NCI-H524 treated with DMSO at 0.1 percent for 48 hours (cell line): ENCODE measurements at places on chromosomes 1 and 21.

GRCh38 chr1:12778907-12779306 lies 5.4 kb downstream of the PRAMEF12 start:
- DNase-seq: peak; percentile 35

DNA sequence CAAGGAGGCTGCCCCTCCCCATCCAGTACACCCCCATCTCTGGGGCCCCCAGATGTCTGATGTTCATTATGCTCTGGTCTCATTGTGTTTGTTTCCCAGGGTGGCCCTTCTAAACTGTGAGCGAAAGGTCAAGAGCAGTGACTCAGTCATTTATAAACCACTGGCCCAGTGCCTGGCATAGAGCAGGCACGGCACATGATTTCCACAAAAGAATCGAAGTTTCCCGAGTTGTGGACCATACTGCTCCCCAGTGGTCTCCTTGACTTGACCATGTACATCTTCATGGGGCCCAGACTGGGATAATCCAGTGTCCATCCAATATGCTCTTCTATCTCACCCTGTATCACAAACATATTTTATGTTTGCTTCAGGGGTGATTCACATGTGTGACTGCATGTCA lies 153.3 kb downstream of the NR5A2 start:
- no peak for DNase-seq

DNA sequence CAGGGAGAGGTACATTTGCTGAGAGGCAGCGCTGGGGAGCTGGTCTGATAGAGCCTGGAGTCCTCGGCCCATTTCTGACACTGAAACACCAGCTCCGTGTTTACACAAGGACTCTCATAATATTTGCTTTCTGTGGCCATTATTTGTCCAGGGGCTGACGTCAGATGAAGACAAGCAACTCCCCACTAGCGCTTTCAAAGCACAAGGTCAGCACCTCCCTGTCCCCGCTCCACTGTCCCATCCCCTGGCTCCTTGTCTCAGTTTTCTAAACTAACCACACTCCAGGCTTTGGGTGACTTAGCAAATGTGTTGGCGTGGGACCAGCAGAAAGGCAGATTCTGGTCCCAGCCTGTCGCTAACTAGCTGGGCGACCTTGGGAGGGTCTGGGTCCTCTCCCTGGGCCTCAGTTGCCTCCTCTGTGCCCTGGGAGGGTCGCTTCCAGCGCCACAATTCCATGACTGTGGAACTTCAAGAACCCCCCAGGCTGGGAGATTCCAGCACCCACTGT lies 37.4 kb upstream of the ZBTB40 start:
- DNase-seq: no peak

- no peak for DNase-seq
These were observed 54.9 kb downstream of the INAVA start for GRCh38 chr1:200949626-200950025.

DNA sequence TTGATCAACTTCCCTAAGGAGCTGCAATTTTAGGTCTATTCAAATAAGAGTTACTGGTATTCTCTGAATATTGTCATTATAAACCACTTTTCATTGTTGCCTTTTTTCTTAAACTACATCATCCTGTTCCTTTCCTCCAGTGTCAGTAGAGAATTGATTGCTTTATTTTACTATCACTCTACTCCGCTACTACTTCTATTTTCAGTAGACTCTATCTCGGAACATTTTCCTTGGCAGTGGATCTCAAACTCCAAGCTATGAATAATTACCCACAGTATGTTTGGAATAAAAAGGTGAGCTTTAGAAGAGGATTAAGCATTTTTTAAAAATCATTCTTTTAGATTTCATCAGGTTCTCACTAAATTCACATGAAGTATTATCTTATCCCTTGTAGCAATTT lies 224.9 kb downstream of the GREM2 start:
- no peak for DNase-seq

DNA sequence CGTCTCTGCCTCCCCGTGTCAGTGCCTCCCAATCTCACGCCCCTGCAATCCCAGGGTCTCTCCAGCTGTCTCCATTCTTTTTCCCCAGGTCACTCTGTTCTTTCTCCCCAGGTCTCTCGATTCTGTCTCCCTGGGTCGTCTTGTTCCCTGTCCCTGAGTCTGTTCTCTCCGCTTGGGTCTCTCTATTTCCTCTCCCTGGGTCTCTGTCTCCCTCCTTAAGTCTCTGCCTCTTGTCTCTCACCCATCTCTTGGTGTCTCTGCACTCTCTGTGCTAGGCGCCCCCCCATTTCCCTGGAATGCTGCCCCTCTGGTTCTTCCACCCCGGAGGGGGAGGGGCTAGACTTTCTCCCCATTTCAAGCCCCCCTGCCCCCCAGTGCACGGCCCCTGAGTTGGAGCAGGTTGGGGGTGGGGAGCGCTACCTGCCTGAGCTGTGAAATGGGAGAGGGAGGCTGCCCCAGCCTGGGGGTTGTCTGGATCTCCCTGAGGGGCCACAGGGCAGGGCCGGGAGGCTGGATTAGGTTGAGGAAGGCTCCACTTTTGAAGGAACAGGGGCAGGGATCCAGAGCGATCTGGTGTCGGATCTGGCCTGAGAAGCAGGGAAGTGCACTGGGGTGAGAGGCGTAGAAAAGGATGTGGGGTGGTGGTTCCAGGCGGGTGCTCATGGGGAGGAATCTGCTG lies 1.4 kb downstream of the PTPRF start:
- no peak for DNase-seq

DNA sequence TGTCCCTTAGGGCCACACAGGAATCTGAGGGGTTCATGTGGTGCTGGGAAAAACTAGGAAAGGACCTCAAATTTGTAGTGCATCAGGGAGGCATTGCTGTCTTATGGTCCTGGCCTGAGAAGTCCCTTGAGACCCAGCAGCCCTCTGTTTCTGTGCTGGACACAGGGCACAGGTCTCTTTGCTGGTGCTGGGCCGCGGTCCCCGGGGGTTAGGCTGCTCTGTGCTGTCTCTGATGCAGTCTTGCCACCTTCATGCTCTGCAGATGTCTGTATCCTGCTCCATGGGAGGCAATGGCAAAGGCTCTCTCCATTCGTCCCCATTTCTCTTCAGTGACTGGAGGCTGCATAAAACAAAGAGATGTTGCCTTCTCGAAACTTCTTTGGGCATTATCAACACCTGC lies 13.0 kb downstream of the EDARADD start:
- no peak for DNase-seq

DNA sequence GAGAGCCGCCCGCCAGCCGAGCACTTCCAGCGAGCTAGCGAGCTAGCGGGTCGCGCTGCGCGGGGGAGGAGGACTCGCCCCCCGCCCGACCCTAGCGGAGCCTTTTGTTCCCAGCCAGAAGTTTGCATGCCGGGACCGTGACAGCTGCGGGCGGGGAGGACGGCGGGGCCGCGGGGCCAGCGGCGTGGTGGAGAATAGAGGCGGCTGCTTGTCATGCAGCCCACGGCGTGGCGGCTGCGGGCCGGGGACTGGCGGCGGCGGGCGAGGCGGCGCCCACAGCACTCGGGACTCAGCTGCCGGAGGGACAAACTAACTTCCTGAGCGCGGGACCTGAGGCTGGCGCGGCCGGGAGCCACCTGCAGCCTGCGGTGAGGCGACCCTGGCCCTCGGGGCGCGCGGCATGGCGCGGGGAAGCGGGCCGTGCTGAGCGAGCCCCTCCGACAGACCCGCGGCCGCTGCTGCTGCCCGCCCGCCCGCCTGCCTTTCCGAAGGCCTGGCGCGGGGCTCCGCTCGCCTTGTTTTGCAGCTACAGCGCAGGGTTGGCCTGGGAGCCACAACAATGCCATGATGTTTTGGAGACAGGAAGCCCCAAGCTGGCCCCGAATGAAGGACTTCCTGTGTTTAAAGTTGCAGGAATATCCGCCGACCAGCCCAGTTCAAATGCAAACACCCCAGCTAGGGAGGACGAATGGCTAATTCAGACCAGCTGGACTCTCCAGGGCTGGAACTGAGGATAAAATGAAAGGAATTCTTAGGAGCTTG lies 82.2 kb upstream of the BMP8A start:
- DNase-seq: no peak

DNA sequence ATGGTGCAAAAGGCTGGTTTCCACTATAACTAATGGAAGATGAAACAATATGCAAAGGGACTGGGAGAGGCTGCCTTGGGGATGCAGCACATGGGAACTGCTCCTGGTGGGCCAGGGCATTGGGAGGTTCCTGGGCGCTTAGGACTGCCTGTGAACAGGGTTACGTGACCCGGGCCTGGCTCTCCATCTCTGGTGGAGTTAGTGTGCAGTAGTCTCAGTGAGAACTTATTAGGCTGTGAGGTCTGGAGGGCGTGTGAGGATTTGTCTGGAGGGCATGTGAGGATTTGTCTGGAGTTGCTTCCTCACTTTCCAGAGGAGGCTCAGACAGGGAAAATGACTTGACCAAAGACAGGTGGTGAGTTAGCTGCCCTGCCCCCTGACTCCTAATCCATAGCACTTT lies 1.5 kb upstream of the ETV3L start:
- DNase-seq: no peak

- no peak for DNase-seq
These were observed 71.5 kb downstream of the HHAT start for GRCh38 chr1:210400043-210400840.

DNA sequence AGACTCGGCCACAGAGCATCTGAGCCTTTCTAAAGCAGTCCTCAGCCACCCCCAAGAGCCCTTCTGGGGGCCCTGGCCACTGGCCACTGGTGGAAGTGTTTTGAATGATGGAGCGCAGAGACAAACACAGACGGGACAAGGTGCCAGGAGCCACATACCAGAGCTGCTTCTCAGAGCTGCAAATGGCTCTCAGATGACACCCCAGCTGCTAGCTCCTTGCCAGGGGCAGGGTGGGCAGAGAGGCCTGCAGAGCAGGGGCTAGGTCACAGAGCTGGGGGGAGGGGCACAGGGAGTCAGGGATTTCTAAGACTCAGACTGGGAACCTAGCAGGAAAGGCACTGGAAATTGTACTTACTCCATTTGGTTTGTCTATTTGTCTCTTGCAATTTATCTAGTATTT lies 30.4 kb downstream of the KCNN3 start:
- DNase-seq: no peak

DNA sequence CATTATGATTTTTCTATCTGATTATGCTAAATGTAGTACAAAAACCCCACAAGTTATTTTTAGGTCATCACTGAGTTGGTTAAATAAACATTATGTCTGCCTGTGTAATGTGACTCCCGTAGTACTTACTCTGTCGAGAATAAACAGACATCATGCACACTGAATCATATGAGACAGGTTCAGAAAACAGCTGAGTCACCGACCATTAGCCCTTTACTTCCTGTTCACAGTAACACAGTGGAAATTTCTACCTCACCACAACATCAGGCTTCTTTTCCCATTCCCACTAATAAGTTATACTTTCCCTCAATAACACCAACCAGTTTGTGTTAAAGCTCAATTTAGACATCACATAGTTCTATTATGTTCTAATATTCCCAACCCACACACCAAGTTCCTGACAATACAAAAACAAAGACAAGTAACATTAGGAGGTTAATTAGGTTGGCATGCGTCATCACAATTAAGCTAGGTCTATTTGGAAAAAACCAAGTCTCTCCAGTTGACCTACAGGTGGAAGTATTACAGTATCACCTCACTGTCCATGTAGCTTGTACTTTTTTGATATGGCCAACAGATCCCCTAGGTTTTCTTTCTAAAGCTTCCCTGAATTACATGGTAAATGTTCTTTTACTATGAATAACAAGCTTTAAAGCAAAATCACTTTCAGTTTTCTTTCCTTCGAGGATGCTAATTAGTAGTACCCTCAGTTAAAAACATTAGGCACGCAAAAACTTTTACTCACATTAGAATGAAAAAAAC lies 154.2 kb downstream of the EIF4G3 start:
- no peak for DNase-seq

DNA sequence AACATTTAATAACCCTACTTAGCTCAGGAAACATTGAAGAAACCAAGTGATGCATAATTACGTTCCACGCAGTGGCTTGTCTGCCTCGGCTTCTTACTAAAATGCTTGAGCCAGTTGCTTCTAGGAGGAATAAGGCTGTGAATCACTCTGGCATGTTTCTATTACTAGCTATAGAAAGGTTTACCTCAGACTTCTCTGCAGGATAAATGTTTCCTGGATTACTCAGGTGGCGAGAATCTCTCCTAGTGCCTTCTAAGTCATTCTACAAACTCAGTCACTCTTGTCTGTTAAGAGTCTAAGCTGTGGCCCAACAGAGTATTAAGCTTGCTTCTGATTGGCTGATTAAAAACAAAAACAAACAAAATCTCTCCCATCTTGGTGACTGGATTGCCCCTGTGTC lies 92.0 kb upstream of the RALGPS2 start:
- DNase-seq: no peak

GRCh38 chr1:225738763-225739162 lies 38.9 kb upstream of the SRP9 start:
- no peak for DNase-seq

DNA sequence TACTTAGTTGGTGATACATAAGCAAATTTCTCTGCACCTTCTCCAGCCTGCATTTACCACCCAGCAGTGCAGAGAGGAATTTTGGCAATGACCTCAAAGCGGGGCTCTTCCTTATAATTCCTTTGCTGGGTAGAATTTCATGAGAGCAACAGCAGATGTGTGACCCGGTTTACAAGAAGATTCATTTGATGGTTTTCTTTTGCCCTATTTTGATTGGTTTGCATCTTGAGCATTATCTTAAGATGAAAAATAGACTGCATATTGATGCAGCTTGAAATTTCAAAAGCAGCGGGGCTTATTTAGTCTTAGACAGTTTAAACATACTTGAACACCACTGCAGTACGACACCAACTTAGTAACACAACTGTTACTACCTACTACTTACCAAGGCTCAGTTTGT lies 378.9 kb downstream of the TTLL7 start:
- no peak for DNase-seq

GRCh38 chr1:165882168-165882837 lies 54.9 kb downstream of the UCK2 start:
- no peak for DNase-seq

GRCh38 chr1:242842094-242842493 lies 317.6 kb upstream of the PLD5 start:
- DNase-seq: no peak

DNA sequence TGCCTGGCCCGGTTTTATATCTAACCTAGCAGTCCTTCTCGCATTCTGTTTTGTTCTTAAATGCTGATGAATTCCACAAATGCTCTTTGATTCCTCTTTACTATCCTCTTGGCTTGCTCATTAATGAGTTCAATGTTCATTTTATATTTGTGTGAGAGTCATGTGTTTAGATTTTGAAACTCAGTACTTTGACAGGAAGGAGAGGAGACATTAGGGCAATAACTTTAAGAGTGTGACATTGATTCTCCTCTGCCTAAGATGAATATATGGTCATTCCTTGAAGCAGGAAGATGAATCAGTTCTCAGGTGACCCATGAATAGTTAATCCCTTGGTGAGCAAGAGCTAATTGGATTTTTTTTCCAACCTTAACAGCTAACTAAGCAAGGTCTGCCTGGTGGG lies 84.1 kb downstream of the MRPS6 start:
- no peak for DNase-seq

GRCh38 chr1:28811766-28812668 lies at the start of gene OPRD1:
TSS of gene OPRD1 (plus strand) at chr1:28812170. CDS start at chr1:28812384, 214 bp downstream.
- DNase-seq: no peak

GRCh38 chr1:25131794-25132193 lies 100.5 kb downstream of the SYF2 start:
- DNase-seq: no peak

DNA sequence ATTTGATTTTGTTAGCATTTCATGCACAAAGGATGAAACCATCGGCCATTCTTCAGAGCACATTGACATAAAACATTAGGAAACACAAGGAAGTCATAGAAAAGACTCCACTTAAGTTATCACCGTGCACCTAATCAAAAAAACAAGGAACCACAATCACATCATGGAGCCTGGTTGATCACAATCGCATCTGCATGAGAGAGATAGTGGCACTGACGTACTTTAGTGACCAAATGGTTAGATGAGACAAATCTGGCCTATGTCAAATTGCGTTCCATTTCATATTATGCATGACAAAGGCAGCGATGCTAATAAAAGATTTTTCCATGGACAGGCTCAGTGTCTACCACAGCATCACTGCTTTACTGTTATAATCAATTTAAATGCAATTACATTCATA lies 571.8 kb upstream of the ADGRL2 start:
- DNase-seq: no peak
